ENCODE measurements at places on chromosomes 12 and 14.
A peak's percentile ranks its signal among the peaks of the same experiment; 100 is the strongest.

- DNase-seq = no peak
These were observed 7.1 kb upstream of the ASCL1 start for GRCh38 chr12:102950107-102950949.

- no peak for DNase-seq
These were observed 45.4 kb downstream of the NIN start for GRCh38 chr14:50785457-50786063.

DNA sequence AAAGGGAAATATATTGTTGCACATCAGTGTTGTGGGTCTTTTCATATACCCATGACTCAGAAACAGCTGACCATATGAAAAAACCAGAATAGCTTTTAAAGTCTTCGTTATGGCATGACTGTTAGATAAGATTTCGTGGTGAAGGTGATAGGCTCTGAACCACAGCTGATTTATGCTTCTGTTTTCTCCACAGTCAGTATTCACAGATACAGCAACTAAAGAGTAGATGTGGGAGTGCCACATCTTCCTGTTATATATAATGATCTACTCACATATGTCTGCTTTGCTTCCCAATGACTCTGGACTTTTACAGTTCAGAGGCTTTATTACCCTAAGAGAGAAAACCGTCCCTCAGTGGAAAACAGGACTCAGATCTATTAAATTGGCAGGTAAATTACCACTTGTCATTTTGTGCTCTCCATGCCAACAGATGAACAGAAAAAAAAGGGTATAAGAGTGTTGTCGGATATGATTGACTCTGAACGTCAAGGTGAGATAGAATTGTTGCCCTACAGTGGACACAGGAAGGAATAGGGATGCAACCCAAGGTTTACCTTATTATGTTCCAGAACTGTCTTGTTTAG lies 1037.1 kb downstream of the GALC start:
- DNase-seq = no peak

GRCh38 chr12:576615-577110 lies 86.6 kb downstream of the NINJ2 start:
- DNase-seq = no peak

DNA sequence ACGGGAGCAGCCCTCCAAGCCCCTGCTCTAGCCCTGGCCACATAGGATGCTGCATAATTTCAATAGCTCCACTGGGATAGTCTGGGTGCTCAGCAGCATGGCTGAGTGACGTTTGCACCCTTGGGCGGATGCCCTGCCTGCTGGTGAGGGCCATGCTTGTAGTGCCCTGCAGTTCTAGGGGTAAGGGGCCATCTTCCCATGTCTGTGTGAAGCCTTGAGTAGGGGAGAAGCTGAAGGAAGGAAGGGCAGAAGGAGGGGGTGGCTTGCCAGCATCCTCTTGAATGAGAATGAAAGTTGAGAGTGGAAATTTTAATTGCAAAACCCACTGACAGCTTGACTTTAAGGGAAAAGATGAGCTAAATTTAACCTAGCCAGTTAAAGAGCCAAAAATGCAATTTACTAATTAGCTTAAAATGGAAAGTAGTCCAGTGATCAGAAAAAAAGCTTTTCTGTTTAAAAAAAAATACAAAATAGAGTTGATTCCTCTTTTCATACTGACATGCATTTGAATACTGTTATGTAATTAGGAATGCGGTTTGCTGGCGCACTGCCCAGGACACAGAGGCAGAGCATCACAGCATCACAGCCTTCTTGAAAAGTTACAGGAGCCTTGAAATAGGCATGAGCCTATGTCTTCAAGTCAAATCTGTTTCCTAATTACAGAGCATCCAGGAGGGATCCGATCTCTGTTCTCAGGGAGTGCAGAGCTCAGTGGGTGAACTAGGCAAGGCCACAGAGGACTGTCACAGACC lies 18.5 kb upstream of the EML1 start:
- DNase-seq = peak; percentile 71

- DNase-seq = no peak
These were observed 48.1 kb downstream of the SLC8A3 start for GRCh38 chr14:70140614-70141013.

DNA sequence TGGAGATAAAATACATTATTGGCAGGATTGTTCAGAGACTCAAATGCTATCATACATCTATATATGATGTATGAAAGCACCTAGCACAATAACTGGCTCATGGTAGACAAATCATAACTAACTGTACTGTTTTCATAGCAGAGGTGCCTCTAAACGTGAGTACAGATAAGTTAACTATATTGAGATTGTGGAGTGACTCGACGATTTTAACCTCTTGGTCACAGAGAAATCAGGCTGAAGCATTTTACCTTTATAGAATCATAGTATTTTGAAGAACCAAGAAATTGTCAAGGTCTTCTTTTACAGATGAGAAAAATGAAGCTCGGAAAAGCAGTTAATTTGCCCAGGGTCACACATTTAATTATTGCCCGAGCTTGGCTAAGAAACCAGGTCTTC lies 666 bp upstream of the DERA start:
- DNase-seq = no peak

DNA sequence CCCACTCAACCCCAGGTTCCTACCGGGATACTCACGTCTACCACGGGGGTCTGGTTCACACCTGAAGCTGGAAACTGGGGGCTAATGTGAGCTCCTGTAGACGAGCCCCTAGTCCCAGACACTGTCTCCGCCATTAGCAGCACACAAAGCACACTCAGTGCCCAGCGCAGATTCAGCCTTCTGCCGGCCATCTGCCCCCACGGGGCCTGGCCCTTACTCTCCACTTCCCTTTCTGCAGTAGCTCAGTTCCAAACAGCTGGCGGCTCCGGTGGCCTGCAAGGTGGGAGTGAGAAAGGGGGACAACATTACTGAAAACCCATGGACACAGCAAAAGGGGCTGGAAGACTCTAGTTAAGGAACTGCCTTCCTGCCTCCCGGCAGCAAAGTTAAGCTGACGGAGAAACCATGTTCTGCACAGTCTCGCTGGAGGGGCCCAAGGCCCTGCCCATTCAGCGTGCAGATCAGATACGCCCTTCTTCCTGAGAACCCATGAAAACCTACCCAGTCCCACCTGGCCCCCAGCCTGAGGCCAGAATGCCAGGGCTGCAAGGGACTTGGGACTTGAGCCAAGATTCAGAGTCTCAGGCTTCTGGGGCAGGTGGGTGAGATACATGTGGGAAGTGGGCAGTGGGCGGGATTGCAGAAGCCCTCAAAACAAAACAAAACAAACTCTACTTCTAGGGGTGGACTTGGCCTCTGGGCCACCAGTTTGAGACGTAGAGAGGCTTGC lies 2.1 kb downstream of the SLC8B1 start:
- DNase-seq = no peak
